A549 (cell line): ENCODE measurements at places on chromosomes 1 and 21. TPM values are rescaled to one million over a fixed set of nuclear protein-coding genes. Genes with fewer than 3 reads are reported as not detected.
A peak's percentile ranks its signal among the peaks of the same experiment; 100 is the strongest.

DNA sequence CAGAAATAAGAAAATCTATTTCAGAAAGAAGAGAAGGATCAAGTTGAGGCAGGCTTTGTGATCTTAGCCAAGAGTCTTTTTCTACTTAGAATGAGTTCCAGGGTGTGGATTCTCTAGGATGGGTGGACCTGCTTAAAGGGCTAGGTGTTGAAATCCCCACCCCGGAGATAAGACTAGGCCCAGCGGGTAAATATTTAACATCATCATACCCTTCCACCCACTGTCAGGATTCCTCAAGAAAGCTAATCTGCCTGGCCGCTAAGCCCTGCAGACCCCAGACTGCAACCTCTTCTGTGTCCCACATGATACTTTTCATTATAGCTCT lies 5.8 kb downstream of the IGSF9 start:
- DNase-seq = no peak

DNA sequence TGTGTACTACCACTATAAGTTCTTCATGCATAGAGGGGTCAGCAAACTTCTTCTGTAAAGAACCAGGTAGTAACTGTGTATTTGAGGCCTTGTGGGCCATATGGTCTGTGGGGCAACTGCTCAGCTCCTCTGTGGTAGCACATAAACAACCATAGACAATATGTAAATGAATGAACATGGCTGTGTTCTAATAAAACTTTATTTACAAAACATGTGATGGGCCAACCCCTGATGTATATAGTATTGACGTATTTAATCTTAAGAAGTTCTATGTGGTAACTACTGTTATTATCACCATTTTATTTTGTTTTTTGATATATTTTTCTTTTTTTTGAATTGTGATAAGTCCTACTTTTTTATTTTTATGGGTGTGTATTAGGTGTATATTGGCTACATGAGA lies 15.4 kb downstream of the TRAF5 start:
- DNase-seq = no peak

DNA sequence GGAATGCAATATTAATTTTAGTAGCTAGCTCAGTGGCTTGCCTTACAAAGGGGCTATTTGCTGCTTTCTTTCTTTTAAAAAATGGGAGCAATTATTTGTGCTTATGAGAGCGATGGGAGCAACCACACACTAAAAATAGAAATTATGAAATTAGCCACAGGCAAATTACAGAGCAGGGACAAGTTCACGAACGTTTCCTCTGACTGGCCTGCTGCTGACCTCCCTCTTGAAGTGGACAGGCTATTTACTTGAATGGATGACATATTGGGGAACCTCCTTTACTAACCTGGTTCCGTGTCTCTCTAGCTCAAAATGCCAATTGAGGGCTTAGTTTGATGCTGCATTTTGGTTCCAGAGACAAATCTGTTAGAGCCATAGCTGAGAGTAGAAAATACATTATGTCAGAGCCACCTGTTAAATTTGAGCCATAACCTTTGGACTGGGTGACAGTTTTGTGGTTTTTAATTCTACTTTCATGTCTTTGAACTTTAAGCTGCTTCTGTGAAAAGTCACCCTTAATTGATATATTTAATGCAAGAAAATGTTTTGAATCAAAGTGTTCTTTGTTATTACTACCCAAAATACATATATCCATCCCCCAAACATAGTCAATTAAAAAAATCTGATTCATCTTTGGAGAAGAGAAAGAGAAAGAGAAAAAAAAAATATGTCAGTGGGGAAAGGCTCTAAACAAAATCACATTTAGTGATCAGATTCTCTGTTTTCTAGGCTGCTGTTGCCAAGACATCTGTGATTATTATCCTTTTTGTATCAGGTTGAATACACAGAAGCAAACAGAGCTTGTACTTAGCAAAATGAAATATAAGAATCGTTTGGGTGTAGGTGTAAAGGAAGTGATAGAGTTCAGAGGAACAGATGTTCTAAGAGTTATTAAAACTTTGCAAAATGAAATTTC lies 351.9 kb downstream of the ADGRL2 start:
- DNase-seq = no peak

DNA sequence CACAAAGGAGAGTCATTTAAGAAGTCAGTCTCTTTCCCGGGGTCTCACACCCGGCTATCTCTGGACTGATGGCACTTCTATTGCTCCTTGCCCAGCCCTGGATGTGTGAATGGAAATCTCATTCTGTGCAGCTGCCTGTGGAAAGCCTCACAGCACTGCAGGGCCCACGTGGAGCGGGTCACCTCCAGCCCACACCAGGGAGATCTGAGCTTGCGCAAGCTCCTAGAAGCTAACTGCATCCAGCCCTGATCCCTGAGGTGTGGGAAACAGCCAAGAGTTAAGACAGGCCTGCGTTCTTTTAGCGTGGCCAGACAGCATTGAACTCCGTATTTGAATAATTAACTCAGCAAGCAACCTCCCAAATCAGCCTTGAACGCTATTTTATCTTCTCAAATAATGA lies 150.5 kb downstream of the LRIG2 start:
- DNase-seq = no peak

DNA sequence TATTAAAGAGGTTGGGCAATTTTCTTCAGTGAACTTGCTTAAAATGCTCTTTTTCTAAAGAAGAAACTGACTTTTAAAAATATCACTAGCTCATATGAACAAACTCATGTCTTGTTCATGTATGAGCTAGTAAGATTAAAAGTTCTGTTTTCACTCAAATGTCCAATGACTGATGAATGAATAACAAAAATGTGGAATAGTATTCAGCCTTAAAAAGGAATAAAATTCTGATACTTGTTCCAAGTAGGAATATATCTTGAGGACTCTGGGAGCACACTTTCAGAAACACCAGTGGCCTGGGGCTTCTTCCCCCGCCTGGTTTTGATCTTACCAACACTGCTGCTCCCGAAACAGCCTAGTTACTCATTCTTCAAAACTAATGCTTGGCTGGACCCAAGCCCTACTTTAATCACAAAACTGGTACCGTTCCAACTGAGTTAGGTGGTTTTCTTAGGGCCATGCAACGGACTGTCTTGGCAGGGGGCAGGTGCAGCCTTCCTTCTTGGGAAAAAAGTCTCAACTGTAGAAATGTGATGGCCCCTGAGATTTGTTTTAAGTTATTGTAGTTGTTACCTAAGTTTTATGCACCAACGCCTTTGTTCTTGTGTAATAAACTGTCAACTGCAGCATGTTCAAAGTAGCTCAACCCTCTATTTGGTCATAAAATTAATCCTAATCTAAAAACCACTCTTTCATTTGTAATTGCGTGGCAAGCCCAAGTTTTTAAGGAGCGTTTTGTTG lies 116.0 kb downstream of the ETS2 start:
- no peak for DNase-seq

GRCh38 chr1:236315518-236315917 lies 33.8 kb upstream of the ERO1B start:
- no peak for DNase-seq

GRCh38 chr1:220448217-220448616 lies 79.7 kb upstream of the MARK1 start:
- DNase-seq = no peak

DNA sequence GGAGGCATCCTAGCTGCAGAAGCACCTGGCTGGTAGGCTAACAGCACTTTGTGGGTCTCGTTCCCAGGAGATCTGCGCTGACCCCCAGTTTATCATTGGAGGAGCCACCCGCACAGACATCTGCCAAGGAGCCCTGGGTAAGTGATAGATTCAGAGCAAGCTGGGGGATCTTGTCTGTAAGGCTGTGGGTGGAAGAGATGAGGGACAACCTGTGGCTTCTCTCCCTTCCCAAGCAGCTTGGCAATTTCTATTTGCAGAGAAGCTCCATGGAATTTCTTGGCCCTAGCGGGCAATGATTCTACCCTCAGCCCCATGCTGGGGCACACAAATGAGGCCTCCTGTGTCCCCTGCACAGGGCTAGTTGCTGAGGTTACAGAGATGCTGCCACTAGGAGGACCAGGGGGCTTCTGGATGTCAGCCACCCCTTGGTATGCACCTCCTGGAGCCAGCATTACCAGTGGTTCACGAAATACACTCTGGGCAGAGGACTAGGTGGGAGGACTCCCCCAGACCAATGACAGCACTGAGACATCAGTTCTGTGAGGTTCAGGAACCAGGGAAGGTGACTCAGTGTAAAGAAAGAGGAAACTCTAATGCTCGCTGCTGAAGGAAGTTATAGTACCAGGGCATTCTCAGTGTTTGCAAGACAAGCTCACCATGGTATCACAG lies 5.5 kb downstream of the CAPN2 start:
- DNase-seq = no peak

GRCh38 chr1:239635276-239635675 lies 248.9 kb downstream of the CHRM3 start:
- DNase-seq = no peak

DNA sequence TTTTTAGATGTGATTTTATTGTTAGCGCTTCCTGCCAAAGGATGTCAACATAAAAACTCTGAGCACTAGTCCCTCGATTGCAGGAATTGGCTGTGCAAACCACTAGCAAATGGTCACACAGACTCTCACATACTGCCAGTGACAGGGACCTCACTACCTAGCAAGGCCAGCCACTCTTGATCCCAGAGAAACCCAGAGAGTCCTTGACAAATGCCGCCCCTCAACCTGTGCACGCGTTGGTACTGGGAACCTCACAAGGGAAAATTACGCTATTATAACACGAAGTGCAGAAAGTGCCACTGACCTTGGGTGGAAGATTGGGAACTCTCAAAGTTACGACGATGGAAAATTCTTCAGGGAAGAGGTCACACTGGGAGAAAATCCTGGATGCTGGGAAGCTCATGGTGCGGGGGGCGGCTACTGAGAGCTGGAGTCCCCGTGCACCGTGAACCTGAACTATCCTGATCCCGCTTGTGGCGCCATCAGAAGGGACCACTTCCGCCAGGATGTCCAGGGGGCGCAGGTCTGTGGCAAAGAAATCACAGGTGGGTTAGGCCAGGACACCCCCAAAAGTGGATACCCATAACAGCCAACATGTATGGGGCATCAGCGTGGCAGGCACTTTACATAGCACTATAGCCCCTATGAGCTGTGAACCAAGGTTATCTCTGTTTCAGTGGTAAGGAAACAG lies 5.9 kb upstream of the KRTAP10-4 start:
- DNase-seq = no peak

- no peak for DNase-seq
These were observed 6.3 kb upstream of the TPRG1L start for GRCh38 chr1:3618531-3618880.

GRCh38 chr1:53871221-53871620 lies 18.4 kb downstream of the YIPF1 start:
- DNase-seq = no peak

GRCh38 chr1:24149866-24150233 lies 6.9 kb upstream of the IL22RA1 start:
- peak; percentile 56 for DNase-seq

DNA sequence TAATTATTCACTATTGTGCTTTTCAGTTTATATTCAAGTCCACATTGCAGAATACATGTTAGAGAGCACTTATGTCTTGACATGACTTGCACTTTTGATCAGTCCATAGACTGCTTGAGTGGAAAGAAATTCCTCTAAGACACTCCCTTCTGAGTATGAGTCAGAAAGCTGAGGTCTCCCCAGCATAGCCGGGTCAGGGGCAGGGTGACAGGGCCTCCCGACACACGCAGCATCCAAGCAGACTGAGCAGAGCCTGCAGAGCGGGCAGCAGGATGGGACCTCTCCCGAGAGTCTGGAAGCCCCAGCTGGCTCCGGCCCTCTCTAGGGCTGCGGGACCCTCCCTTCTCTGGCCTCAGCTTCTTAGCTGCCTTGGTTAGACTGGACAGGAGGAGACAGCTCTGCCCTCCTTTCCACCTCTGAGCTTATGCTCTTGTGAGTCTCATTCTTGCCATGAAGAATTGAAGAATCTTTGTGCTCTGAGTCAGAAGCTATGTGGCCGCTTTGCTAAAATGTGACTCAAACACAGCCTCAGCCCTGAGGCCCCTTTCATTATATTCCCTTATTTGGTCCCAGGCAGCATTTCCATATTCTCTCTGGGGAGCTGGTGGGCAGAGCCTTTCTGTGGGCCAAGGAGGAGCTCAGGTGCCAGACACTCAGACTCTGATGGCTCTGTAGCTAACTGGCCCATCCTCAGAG lies 11.2 kb upstream of the CAPN2 start:
- peak; percentile 96 for DNase-seq

DNA sequence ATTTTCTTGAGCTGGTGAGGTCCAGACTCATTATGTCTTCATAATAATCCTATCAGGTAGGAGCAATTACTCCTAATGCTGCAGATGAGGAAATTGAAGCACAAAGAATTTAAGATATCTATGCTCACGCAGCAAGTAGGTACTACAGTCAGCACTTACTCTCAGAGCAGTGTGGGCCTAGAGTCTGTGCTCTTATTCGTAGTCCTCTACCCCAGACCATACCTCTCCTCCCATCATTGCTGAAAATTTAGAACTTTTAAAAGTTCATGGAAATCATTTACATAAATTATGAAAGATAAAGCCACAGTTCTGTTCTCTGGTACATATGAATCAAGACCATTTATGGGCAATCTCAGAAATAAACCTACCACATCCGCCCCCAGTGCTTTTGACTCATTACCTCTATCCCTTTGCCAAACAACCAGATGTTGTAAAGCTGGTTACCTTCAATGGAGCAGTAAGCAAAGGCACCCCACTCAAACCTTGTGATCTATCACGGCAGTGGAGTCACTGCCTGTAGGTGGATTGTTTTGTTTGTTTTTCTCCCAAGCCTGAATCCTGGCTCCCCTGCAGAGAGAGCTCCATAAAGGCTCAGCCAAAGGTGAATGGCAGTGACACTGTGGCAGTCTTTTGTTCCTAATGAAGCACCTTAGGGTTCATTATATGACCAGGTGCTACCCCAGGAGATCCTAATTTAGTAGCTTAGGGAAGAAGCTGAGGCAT lies 20.9 kb upstream of the MAN1A2 start:
- no peak for DNase-seq

GRCh38 chr1:9689971-9690381 lies 38.4 kb downstream of the PIK3CD start:
- DNase-seq = no peak

- no peak for DNase-seq
These were observed 61.1 kb downstream of the UBE2T start for GRCh38 chr1:202280595-202280994.

GRCh38 chr1:71835442-71835813 lies 446.9 kb downstream of the NEGR1 start:
- DNase-seq = no peak

DNA sequence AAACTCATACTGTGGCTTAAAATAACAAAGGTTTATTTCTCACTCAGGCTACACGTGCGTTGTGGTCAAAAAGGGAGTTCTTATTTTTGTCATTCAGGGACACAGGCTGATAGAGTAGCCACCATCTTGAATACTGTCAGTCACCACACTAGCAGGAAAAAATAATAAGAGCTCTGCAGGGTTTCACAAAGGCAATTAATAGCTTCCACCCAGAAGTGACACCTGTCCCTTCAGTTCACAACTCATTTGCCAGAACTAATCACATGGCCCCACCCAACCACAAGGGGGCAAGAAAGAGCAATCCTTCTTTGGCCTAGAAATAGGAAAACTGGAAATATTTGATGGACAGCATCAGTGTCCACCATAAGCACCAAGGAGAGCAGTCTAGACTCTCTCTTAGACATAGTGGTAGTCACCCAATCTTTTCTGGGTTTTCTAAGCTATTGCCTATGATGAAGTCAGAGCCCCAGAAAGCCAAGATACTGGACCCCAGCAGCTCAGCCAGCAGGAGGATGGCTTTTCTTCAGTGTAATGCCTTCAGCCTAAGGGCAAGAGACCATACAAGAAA lies 8.2 kb downstream of the HAPLN2 start:
- DNase-seq = peak; percentile 68

The TNFAIP8L2 gene
- not detected in 3 replicates for polyA plus RNA-seq

The LCE6A gene
- not detected in 3 replicates for polyA plus RNA-seq

The CDC20 gene
- 106 to 141 TPM (median 116 TPM) in 3 replicates for polyA plus RNA-seq
